ENCODE measurements at places on chromosomes 1 and 21.

GRCh38 chr1:117613969-117614729, 8.3 kb downstream of the TENT5C start:
- DNase-seq, result peak; percentile 9

- DNase-seq, result no peak
Observed at GRCh38 chr1:44786841-44787426, 1.0 kb downstream of the BEST4 start.

GRCh38 chr1:111769517-111770146, 13.9 kb downstream of the DDX20 start:
- DNase-seq, result no peak

GRCh38 chr21:15397258-15397657, 332.5 kb upstream of the NRIP1 start:
- DNase-seq, result no peak

DNA sequence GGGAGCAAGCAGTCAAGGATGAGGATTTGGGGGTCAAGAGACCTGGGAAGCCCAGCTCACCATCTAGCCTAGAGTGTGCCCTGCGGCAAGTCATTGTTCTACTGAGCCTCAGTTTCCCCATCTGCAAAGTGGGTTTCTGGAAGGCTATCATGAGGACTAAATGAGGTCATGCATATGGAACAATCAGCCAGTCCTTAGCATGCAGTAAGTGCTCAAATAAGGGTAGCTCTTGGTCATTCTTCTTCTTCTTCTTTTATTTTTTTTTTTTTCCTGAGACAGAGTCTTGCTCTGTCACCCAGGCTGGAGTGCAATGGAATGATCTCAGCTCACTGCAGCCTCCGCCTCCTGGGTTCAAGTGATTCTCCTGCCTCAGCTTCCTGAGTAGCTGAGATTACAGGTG, 99.9 kb upstream of the RUNX3 start:
- no peak for DNase-seq

- no peak for DNase-seq
Observed at GRCh38 chr1:45353685-45354084, 13.4 kb upstream of the MUTYH start.

DNA sequence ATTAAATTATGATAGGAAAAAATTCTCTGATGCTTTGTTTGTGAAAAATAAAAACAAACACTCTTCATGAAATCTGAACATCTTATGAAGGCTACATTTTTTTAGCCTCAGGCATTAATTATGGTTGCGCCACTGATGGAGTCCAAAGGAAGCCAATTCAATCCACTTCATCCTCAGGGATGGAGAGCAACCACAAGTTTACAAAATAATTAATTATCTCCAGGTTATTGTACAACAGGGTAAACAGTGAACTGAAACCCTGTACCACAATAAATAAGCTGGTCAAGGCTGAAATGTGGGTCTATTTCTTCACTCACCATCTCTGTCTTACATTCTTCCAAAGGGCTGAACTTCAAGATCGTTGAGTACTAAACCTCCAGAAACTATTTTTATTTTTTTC, 49.2 kb downstream of the MRPL39 start:
- DNase-seq, result no peak

DNA sequence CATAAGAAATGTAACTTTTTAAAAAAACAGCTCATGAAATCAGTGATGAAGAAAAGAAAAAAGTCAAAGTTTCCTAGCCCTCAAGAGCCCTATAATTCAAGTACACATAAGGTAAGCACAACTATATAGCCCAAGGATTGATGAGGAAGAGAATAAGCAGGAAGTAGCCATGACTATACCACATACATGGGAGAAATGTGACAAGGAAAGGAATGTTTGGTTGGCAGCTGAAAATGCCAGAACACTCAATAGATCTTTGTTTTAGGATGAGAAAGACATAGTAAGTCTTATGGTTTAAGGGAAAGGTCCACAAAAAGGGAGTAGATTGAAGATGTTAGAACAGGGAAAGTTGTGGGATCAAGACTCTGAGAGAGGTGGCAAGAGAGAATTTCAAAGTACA, 5.7 kb downstream of the DOCK7 start:
- DNase-seq, result no peak

DNA sequence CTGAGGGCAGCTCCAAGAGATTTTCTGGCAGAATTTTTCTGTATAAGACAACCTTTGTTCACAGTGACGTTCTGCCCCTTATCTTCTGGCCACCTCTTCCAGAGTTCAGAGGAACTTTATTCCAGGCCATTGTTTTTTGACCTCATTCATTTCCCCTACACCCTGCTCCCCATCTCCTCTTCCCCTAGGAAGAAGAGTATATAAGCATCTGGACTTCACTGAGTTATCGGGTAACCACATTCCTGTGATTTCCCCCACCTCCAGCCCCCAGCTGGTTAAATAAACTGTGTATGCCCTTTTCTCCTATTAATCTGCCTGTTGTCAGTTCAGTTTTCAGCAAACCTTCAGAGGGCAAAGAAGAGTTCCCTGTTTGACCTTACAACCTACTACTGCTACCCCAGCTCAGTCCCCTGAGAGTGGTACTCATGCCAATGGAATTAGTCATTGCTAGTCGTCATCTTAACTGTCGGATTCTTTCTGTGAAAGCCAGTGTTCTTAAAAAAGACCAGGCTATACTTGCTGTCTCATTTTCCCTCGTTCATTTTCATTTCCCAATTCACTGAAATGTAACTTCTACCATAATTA, 14.3 kb upstream of the ALG14 start:
- no peak for DNase-seq

GRCh38 chr1:44047131-44047530, 15.9 kb upstream of the SLC6A9 start:
- DNase-seq, result no peak

- no peak for DNase-seq
Observed at GRCh38 chr1:63645317-63645716, 52.1 kb downstream of the PGM1 start.

DNA sequence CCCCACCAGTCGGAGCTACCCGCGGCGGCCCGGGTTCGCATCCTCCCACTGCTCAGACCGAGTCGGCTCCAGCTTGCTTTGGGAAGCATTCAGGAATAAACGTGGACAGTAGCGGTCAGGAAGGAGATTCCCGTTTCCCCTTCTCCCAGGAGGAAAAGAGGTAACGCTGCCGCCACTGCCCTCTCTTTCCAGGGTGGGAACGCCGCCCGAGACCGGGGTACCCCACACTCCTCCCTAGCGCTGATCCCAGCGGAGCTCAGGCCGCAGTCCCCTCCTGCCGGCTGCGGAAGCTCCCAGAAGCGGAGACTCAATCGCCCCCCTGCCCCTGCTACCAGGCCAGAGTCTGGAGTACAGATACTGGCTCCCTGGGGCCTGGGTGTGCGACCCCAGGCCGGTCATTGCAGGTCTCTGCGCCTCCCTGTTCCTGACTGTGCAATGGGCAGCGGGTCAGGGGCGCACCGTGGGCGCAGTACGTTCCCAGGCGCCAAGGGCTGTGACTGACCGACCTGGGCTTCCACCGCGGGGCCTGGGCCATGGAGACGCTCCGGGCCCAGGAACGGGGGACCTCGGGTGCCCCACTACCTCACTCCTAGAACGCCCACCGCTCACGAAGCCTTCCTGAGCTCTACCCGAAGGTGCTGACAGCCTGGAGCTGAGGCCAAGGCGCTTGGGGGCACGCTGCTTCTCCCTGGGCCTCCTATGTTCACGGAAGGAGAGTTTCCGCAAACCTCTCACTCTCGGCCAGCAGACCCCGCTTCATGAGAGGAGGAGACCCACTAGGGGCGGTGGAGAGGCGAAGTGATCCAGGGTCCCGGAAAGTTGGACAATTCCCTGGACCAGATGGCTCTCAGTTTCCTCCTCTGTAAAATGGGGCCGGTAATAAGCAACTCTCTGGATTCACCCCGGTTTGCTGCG, 7.8 kb downstream of the DMRTA2 start:
- DNase-seq, result no peak

Data from left forelimb (tissue), 1 donor.